ENCODE measurements at places on chromosomes 11 and 22. TPM values are rescaled to one million over a fixed set of nuclear protein-coding genes. Genes with fewer than 3 reads are reported as not detected.

The SMIM35 gene
- total RNA-seq: 0.13 TPM

The MUC2 gene
- total RNA-seq: not detected

The SYNGR1 gene
- total RNA-seq: 0.47 TPM

The LMO2 gene
- total RNA-seq: 1.8 TPM

The LMO1 gene
- not detected for total RNA-seq

The PSMC3 gene
- total RNA-seq: 47.8 TPM

The RAPSN gene
- 3.1 TPM for total RNA-seq

The OR52I2 gene
- not detected for total RNA-seq

The TMX2 gene
- total RNA-seq: 44.0 TPM

The SCGB1D2 gene
- total RNA-seq: not detected

The C11orf42 gene
- total RNA-seq: not detected

The LYVE1 gene
- total RNA-seq: not detected

The SLC17A6 gene
- total RNA-seq: not detected

The C1QTNF5 gene
- total RNA-seq: not detected

The STIM1 gene
- total RNA-seq: 125 TPM

- no peak overlapping the region for H3K27ac ChIP-seq
- H3K4me1 ChIP-seq: no peaks in the 10 kb centered on the region
- no peaks in the 10 kb centered on the region for H3K27me3 ChIP-seq
- no peaks in the 10 kb centered on the region for H3K36me3 ChIP-seq
Measured at GRCh38 chr11:25612806-25613205, 719.1 kb upstream of the ANO3 start.

- no peaks in the 10 kb centered on the region for H3K27me3 ChIP-seq
- no peak for DNase-seq
- no peaks in the 10 kb centered on the region for H3K4me1 ChIP-seq
- H3K4me3 ChIP-seq: no peak overlapping the region
- H3K36me3 ChIP-seq: no peaks in the 10 kb centered on the region
- no peak overlapping the region for H3K27ac ChIP-seq
Measured at GRCh38 chr22:47449508-47450270, 687.2 kb downstream of the TBC1D22A start.

- H3K27ac ChIP-seq: no peak overlapping the region
- DNase-seq: no peak
- no peaks in the 10 kb centered on the region for H3K4me1 ChIP-seq
- peaks cover 5% of the 10 kb centered on the region for H3K27me3 ChIP-seq
- H3K4me3 ChIP-seq: no peak overlapping the region
- H3K36me3 ChIP-seq: no peaks in the 10 kb centered on the region
Measured at GRCh38 chr11:27296497-27296896, 66.5 kb downstream of the CCDC34 start.

DNA sequence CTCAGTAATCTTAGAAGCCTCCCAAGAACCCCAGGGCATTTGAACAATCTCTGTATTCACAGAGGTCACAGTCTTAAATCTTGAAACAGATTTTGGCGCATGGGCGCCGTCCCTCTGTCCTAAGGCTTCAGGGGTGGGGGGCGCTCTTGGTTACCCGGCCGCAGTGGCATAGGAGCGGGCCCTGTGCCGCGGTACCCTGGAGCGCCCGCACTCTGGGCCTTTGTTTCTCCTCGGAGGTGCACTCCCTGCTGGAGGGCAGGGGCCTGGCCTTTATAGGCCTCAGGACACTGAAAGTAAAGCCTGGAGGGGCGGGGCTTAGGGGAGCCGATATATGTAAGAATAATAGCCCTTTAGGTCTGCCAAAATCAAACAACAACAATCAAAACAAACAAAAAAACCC, 197.3 kb upstream of the FOLH1 start:
- H3K27ac ChIP-seq: peak overlapping the region; percentile 66
- no peaks in the 10 kb centered on the region for H3K4me1 ChIP-seq
- H3K27me3 ChIP-seq: no peaks in the 10 kb centered on the region
- no peak for DNase-seq
- H3K36me3 ChIP-seq: no peaks in the 10 kb centered on the region

DNA sequence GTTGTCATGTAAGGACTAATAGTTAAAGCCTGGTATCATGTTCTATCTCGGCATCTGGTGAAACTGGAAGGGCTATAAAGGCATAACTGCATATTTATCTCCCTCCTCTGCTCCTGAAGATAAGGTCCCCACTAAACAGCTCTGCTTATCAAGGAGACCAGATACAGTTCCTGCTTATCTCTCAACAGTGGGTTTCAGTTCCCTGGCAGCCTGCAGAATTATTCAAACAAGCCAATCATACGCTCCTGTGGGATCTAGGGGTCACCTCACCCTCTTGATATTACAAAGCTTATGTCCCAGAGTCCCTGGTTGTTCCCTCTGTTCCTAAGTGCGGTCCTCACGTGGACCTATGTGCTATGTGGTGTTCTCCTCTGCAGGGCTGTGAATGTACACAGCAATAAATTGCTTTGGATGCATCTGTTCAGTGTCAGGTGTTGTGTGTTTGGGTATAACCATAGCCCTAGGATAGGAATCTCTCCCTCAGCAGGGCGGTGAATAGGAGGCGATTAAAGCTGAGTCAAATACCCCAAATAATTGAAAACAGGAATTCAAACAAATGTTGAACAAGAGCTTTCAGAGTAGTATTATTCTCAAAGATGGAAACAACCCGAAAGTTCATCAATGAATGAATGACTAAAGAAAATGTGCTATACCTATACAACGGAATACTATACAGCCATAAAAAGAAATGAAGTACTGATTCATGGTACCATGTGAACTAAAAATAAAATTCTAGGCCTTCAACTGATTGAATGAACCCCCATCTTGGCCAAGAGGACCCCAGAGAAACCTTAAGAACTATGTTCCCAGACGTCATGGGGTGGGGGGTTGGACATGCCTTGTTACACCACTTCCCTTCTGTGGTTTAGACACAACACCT, 3.1 kb upstream of the OOSP4A start:
- peaks cover 17% of the 10 kb centered on the region for H3K27me3 ChIP-seq
- no peak overlapping the region for H3K27ac ChIP-seq
- DNase-seq: no peak
- no peaks in the 10 kb centered on the region for H3K36me3 ChIP-seq
- no peak overlapping the region for H3K4me3 ChIP-seq

GRCh38 chr11:130629039-130629438, 180.6 kb downstream of the ADAMTS15 start:
- no peak overlapping the region for H3K27ac ChIP-seq
- H3K4me3 ChIP-seq: no peak overlapping the region
- no peaks in the 10 kb centered on the region for H3K36me3 ChIP-seq
- no peaks in the 10 kb centered on the region for H3K4me1 ChIP-seq
- DNase-seq: no peak

- no peak for DNase-seq
- no peak overlapping the region for H3K27ac ChIP-seq
- no peaks in the 10 kb centered on the region for H3K4me1 ChIP-seq
- no peaks in the 10 kb centered on the region for H3K27me3 ChIP-seq
- no peak overlapping the region for H3K4me3 ChIP-seq
- no peaks in the 10 kb centered on the region for H3K36me3 ChIP-seq
Measured at GRCh38 chr11:106691807-106692365, 326.4 kb downstream of the GUCY1A2 start.

- peaks cover 3% of the 10 kb centered on the region for H3K36me3 ChIP-seq
- no peaks in the 10 kb centered on the region for H3K27me3 ChIP-seq
- DNase-seq: no peak
- no peaks in the 10 kb centered on the region for H3K4me1 ChIP-seq
Measured at GRCh38 chr11:17839450-17839849, 104.9 kb downstream of the KCNC1 start.

DNA sequence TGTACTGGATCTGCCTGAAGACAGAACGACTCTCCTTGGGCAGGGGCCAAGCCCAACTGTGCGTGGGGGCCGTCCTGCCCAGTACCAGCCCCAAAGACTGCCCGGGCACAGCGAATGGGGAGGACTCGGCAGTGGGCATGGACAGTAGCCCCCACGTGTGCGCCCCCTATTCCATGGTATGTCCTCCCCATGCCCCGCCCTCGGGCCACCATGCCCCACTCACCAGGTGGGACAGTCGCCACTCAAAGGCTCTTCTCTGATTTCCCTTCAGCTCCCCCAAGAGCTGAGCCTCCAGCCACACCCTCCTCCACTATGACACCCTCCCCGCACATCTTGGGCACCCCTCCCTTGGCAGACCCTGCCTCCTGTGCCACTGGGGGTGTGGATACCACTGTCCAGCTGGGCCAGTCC, 43.5 kb downstream of the GNB1L start:
- no peaks in the 10 kb centered on the region for H3K27me3 ChIP-seq
- H3K4me3 ChIP-seq: no peak overlapping the region
- peaks cover 6% of the 10 kb centered on the region for H3K4me1 ChIP-seq
- no peak overlapping the region for H3K27ac ChIP-seq

DNA sequence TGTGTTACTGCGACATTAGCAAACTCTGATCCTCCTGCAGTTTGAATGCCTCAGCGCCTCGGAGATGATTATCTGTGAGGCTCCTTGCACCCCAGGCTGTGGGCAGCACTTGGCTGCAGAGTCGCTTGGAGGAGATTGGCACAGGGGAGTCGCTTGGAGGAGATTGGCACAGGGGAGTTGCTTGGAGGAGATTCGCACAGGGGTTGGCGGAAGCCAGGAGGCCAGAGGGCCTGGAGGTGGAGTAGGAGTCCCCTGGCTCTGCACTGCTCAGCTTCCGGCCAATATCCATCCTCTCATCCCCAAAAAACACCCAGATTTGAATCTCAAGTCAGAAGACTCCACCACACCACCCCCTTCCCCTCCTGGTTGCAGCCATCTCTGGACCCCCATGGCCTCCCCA, 192.6 kb upstream of the NECTIN1 start:
- H3K36me3 ChIP-seq: no peaks in the 10 kb centered on the region
- H3K4me1 ChIP-seq: no peaks in the 10 kb centered on the region
- no peak overlapping the region for H3K4me3 ChIP-seq

DNA sequence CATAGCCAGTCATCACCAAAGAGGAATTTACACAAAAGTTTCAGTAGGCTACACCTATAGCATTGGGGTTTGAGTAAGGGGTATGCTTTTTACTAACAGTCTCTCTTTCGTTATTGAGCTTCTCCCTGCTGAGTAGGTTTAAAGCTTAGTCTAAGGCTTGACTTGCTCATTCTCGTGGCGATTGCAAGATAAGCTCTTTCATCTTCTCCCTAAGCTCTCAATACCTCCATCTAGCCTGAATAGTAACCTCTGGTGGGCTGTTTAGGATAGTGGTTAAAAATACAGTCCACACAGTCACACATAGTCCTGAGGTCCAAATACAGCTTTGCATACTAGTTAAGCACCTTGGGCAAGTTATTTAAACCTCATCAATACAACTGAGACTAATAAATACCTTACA, 65.6 kb downstream of the IMMP1L start:
- no peak overlapping the region for H3K4me3 ChIP-seq
- H3K27ac ChIP-seq: no peak overlapping the region
- no peaks in the 10 kb centered on the region for H3K36me3 ChIP-seq
- DNase-seq: no peak
- no peaks in the 10 kb centered on the region for H3K27me3 ChIP-seq
- no peaks in the 10 kb centered on the region for H3K4me1 ChIP-seq

- H3K27me3 ChIP-seq: peaks cover 35% of the 10 kb centered on the region
- peaks cover 3% of the 10 kb centered on the region for H3K4me1 ChIP-seq
- H3K27ac ChIP-seq: no peak overlapping the region
Measured at GRCh38 chr11:45724153-45724552, 58.7 kb upstream of the CHST1 start.

DNA sequence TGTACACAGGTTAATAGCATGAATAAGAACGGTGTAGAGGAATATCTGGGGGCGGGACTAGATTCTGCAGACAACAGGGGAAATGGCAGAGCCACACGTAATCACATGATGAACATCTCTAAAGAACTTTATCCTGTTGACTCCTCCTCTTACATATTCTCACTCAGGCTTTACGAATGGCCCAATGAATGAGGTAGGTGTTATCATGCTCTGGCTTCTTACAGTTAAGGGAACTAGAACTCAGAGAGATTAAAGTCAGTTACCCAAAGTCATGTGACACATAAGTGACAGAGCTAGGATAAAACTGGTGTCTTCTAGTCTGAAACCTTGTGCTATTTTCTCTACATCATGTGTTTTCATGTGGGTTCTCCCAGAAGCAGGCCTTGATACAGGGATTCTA, 49.0 kb upstream of the BMAL1 start:
- no peak overlapping the region for H3K4me3 ChIP-seq
- H3K27ac ChIP-seq: peak overlapping the region; percentile 19
- H3K4me1 ChIP-seq: peaks cover 8% of the 10 kb centered on the region
- no peaks in the 10 kb centered on the region for H3K36me3 ChIP-seq

GRCh38 chr11:112345166-112345565, 84.5 kb upstream of the PLET1 start:
- no peak overlapping the region for H3K4me3 ChIP-seq
- peaks cover 3% of the 10 kb centered on the region for H3K36me3 ChIP-seq
- H3K27ac ChIP-seq: no peak overlapping the region
- DNase-seq: no peak
- peaks cover 12% of the 10 kb centered on the region for H3K4me1 ChIP-seq

GRCh38 chr22:24185001-24185500, 3.8 kb downstream of the SUSD2 start:
- no peak for DNase-seq
- no peaks in the 10 kb centered on the region for H3K27me3 ChIP-seq
- H3K36me3 ChIP-seq: no peaks in the 10 kb centered on the region
- no peak overlapping the region for H3K27ac ChIP-seq

DNA sequence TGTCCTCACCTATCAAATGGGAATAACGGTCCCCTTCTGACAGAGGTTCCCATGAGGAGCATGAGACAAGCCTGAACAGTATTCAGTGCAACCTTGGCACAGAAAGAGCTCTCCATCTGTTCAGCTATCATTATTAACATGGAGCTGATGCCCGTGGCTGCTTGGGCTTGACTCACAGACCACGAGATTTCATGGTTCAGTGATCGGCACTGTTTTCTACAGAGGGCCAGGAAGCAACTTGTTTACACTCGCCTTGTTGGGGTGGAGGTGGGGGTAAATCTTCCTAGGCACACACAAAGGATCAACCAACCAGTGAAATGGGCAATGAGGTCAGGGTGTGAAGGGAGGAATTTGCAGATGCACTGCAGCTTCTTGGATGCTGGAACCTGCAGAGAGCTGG, 88.2 kb downstream of the CWC15 start:
- peaks cover 6% of the 10 kb centered on the region for H3K27me3 ChIP-seq
- H3K27ac ChIP-seq: no peak overlapping the region
- H3K4me3 ChIP-seq: no peak overlapping the region
- no peak for DNase-seq
- H3K36me3 ChIP-seq: no peaks in the 10 kb centered on the region
- peaks cover 2% of the 10 kb centered on the region for H3K4me1 ChIP-seq

DNA sequence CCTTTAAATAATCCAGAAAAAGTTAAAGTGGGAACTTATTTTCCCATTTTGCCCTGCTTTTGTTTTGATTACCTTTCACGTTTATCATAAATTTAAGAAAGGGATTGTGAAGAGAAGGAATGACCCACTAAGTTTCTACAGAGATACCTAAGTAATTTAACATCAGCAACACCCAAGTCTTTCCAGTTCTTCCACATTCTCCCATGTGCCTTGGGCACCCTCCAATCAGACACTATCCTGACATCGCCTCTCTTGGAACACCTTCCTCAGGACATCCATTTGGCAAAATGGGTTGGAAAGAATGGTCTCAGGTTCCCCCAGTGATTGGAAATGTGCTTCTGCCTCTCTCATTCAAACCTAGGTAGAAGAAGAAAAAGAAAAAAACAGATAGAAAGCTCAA, 6.3 kb downstream of the BBOX1 start:
- no peaks in the 10 kb centered on the region for H3K4me1 ChIP-seq
- H3K4me3 ChIP-seq: no peak overlapping the region
- H3K27me3 ChIP-seq: no peaks in the 10 kb centered on the region
- no peak overlapping the region for H3K27ac ChIP-seq
- H3K36me3 ChIP-seq: no peaks in the 10 kb centered on the region

- H3K27ac ChIP-seq: no peak overlapping the region
- H3K4me1 ChIP-seq: no peaks in the 10 kb centered on the region
- H3K27me3 ChIP-seq: no peaks in the 10 kb centered on the region
- no peak overlapping the region for H3K4me3 ChIP-seq
Measured at GRCh38 chr22:18906896-18907295, 776 bp downstream of the DGCR6 start.

Measured in T-helper 17 cell (primary cell).